Activated CD4-positive, alpha-beta T cell treated with anti-CD3 and anti-CD28 coated beads for 48 hours (primary cell): ENCODE measurements at places on chromosomes 1 and 21.

- peak; percentile 89 for DNase-seq
These were observed 4.6 kb downstream of the IFFO2 start for GRCh38 chr1:18951818-18952391.

- no peak for DNase-seq
These were observed 26.3 kb upstream of the PTGFR start for GRCh38 chr1:78464449-78464891.

GRCh38 chr1:247332623-247333361 is 1.1 kb upstream of the ZNF496 start:
- no peak for DNase-seq

- no peak for DNase-seq
These were observed 82.6 kb downstream of the ATF6 start for GRCh38 chr1:161848676-161849075.

DNA sequence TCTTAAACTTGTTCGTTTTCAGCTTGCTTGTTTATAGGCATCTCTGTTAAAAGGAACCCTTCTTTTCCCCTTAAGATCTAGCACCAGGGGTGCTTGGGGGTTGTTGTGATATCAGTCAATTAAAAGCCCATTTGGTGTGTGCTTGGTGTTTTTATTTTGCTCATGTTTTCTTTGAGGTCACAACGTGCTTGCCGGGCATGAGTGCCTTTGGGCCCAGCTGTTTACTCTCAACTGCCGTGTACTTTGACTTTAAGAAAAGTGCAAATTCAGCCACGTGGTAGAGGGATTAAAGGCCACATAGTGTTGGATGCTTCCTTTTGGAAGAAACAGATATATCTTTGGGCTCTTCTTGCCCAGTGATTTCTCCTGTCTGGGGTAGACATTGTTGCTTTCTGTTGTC is 10.5 kb downstream of the ARID1A start:
- DNase-seq = no peak

- DNase-seq = no peak
These were observed 10.9 kb upstream of the BARHL2 start for GRCh38 chr1:90727917-90728501.

- DNase-seq = peak; percentile 84
These were observed 1.5 kb upstream of the COL16A1 start for GRCh38 chr1:31705080-31705866.

DNA sequence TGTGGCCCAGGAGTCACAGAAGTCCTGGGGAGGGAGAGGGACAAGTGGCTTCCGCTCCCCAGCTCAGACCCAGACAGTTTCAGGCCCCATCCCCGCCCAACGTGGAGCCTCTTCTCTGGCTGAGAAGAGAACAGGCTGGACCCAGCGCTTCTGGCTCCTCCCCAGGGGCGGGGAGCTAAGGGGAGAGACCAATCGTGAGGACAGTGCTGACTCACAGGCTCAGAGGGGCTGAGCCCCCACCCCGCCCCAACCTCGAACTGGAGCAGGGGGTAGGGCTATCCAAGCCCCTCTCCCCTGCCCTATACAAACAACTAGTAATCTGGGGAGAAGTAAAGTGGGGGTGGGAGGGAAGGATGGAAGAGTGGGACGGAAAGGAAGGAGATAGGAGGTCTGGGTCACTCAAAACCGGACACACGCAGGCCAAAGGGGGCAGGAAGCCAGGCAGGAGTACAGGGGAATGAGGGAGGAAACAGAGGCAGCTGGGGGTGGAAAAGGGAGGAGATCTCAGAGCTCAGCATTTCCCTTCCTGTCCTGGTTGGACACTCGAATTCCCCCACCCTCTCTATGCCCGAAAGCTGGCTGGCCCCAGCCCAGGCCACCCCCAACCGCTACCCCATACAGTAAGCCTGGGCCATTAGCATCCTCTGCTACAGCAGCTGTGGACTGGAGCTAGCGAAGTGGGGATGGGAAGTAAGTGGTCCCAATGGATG is at the start of gene SHC1:
TSS of gene SHC1 (minus strand) at position 117 of the 710 bp plus-strand sequence. CDS start 221 bp downstream, outside the sequence.
- peak; percentile 70 for DNase-seq
